ENCODE measurements at places on chromosomes 3 and 15.

DNA sequence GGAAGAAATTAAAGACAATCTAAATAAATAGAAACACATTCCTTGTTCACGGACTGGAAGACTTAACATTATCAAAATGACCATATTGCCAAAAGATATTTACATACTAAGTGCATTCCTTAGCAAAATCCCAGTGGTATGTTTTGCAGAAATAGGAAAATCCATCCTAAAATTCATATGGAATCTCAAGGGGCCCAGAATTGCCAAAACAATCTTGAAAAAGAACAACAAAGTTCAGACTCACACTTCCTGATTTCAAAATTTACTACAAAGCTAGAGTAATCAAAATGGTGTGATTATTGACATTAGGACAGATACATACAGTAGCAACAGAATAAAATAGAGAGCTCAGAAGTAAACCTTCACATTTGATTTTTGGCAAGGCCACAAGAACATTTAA lies 515.5 kb downstream of the OCA2 start:
- no peak for DNase-seq

DNA sequence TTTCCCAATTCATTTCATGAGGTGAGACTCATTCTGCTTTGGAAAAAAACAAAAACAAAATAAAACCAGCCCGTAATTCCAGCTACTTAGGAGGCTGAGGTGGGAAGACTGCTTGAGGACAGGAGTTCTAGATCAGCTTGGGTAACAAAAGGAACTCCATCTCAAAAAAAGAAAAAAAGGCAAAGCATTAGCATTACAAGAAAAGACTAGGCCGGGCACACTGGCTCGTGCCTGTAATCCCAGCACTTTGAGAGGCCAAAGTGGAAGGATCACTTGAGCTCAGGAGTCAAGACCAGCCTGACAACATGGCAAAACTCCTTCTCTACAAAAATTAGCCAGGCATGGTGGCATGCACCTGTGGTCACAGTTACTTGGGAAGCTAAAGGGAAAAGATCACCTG lies 33.9 kb downstream of the TRPM7 start:
- no peak for DNase-seq

GRCh38 chr15:74022706-74023470 lies 28.4 kb downstream of the PML start:
- DNase-seq = no peak

- no peak for DNase-seq
Observed at GRCh38 chr3:15694628-15695027, 93.1 kb downstream of the BTD start.

DNA sequence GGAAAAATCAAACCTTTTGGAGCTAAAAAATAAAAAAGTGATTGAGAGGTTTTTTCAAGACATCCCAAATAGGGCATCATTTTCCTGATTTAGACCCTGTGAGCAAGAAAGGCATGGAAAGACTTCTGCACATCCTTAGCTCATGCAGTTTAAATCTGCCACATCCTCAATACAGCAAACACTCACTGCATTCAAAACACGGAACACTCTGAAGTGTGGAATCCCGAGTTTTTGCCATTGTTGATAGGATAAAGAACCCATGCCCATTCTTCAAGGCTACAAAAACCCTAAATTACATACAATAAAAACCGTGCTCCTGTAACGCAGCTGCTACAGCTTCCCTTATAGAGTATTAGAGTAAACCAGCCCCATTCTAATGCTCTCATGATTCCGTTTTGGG lies 346.8 kb downstream of the GABRG3 start:
- DNase-seq = no peak

DNA sequence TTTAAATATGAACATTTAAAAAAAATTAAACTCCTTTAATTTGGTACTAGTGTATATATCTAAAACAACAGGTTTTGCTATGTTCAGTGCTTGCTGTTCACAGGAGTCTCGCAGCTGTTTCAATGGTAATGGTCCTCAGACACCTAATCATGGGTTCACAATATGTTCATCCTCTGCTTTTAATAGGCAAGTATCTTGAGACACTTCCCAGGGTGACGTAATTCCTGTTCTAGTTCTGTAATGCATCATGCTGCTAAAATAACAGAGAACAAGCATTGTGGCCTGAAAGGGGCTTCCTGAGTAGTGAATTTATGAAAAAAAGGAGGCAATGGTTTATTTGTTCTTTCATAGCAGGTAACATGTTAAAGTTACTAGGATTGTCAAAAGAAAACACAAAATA lies 625.2 kb upstream of the GBE1 start:
- no peak for DNase-seq

DNA sequence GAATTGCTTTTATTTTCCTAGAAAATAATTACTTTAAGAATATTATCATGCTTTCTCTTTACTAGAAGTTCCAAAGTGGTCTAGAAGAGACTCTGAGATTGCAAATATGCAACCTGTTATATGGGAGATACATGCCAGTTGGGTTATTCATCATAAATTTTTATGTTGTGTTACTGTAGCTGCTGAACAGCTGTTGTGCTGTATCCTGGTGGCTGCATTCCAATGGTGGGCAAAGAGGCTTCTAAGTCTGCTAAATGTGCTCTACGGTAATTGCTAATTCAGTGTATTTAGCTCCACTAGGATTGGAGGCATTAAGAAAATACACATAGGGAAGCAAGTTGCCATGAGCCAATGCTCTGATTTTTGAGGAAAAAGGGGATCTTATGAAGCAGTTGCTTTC lies 409.0 kb downstream of the TUSC7 start:
- no peak for DNase-seq

GRCh38 chr3:37993067-37993455 lies 2.5 kb downstream of the VILL start:
- DNase-seq = no peak

DNA sequence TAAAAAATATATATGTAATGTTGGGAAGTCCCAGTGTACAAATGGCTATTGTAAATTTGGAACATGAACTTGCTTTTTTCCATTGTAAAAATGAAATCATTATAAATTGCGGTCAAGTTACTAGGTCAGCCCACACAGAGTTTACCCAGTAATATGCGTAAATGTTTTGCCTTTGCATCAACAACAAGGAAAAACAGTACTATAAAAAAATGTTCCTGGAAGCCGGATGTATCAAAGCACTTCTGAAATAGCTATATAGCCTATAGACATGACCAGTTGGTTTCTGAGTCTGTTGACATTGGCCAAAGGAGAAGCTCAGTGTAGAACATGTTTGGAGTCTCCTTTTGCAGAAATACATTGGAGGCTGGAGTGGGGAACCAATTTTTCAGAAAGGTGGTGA lies 23.2 kb downstream of the CTNNB1 start:
- DNase-seq = no peak

DNA sequence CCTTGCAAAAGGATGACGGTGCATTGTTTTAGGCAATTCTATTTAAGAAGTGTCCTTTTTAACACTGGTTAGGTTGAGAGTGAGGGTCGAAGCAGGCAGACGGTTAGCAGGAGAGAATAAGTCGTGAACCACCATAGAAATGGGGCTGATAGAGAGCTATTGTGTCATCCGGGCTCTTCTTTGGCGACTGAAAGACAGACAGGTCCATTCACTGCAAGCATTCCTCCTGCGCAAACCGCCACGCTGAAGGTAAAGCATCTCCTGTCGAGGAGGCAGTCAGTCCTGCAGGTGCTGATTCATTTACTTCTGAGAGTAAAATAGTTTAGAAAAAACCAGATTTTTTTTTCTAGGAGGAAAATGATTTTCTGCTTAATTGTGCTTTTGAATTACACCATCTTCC lies 1002.8 kb upstream of the NR2F2 start:
- DNase-seq = no peak

DNA sequence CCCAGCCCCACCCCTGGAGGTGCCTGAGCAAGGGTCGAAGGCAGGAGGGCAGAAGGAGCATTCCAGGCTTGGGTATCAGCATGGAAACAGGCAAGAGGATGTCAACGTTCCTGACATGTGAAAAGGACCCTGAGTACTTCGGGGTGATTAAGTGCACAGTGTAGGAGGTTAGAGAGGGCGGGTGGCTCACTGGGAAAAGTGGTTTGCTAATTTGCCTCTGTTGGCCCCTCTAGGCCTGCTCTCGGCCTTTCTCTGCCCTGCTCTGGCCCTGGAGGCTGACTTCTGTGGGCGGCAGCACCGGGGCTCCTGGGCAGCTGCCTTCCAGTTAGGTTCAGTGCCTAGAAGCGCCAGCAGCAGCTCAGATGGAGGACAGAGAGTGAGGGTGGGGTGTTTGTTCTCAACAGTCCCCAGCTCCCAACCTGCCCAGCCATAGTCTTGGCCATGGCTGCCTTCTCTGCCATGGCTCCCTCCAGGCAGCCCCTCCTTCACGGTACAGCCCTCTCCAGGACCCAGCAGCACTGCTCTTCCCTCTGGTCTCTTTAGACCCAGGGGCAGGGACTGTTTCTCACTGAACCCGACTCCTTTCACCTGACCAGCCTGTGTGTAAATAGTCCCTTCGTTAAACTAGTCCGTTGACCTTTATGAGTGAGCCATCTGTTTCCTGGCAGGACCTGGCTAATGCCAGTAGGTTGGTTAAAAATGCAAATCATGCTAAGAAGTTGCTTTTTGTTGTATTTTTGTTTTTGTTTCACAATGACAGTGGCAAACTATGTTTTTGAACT lies 107.1 kb upstream of the TPM1 start:
- no peak for DNase-seq

DNA sequence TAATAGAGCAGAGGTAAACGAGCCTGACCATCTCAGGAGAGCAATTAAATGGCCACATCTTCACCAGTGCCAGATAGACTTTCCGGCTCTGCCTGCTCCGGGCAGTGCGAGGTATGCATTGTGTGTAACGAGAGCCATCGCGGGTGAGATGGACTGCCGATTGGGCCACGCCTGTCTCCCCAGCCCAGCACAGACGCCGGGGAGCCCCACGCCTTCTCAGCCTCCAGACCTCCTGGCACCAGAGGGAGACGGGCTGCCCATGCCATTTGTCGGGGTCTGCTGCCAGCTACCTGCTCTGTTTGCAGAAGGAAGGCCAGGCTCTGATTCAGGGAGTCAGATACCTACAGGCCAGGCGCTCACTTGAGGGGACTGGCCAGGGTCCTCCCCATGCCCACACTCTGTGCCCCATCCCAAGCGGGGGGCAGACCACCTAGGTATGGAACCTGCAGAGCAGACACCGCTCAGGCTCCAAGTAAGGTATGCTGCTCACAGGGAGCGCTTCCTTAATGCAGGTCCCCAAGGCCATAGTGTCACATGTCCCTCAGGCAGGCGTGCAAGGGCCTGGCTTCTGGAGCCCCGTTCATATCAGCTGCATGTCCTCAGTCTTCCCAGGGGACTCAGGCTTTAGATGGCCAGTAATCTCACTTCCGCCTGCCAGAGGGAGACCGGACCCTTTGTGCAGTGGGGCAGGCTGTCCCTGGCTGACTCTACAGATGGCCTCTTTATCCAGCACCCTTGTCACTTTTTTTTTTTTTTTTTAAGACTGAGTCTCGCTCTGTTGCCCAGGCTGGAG lies 62.2 kb downstream of the DNAJB8 start:
- no peak for DNase-seq

DNA sequence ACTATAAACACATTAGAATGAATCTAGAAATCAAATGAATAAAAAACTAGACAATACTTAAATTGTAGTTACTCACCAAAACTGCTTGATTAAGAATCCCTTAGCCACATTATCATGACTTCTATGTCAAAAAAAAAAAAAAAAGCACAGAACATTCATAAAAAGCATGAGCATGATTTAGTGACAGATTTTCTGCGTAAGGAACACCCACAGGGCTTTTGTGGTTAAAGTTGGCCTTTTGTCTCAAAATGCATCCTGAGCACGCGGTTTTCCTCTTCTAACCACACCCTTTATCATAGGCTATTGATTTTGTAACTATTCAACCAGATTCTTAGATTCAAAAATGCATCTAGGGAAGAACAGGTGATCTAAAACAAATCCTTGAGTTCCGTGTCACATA lies 334.0 kb upstream of the NR2F2 start:
- no peak for DNase-seq

- no peak for DNase-seq
Observed at GRCh38 chr3:49416867-49417266, 4.6 kb downstream of the TCTA start.

GRCh38 chr15:33445984-33446383 lies 135.2 kb downstream of the RYR3 start:
- no peak for DNase-seq

DNA sequence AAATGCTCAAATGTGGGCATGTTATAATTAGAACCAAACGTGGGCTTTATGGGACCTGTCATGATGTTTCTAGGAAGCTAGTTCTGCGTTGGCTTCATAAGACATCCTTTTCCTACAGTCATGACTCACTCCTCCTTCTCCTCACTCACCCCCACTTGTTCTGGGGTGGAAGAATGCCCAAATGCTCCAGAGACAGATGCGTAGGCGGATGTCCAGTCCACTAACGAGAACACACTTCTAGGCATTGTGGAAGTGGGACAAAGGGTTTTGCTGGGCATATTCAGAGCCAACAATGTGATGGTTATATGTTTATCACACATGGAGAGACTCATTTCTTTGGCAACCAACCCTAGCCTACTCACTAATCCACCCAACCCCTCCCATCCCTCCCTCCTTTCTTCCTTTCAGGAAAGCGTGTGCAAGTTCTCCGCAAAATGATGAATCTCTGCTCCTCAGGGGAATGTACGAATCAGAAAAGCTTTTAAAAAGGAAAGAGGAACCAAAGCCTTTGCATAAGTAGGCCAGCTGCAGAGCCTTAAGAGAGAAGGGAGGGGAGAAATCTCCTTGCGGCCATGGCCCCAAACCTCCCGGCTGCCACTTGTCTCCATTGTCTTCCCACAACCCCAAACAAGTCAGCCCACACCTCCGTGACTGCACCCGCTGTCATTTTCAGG lies 123.0 kb upstream of the SPRED1 start:
- no peak for DNase-seq

- DNase-seq = no peak
Observed at GRCh38 chr15:63072023-63072650, 29.6 kb downstream of the TPM1 start.

DNA sequence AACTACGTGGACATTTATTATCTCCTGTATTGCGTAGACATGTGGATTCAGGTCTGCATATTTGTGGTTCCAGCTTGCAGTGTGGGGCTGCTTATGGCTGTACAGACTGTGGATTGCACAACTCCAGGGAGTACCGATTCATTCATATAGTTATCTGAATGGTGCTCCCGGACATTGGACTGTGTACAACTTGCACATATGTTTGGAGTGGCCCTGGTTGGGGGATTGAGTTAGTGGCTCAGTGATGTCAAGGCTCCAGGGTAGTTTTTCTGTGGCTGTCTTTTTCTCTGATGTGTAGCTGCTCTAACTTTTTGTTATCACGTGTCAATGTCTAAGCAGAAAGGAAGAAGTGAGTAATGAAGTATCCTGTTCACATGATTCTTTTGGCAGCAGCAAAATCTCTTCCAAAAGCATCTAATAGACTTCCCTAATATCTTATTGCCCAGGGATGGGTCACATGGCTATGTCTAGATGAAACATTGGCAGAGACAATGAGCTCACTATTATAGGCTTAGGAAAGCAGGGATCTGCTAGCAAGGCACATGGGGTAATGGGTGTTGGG lies 15.8 kb downstream of the ST3GAL6 start:
- no peak for DNase-seq

- DNase-seq = no peak
Observed at GRCh38 chr3:194079702-194080172, 56.2 kb upstream of the HES1 start.

Data from stimulated activated CD4-positive, alpha-beta T cell treated with anti-CD3 and anti-CD28 coated beads, Interleukin-12 subunit alpha, Interleukin-12 subunit beta, amount 100 ng/mL, for 24 hours (primary cell).